Epithelial cell of alveolus of lung (primary cell): ENCODE measurements at places on chromosomes 11 and 22. TPM values are rescaled to one million over a fixed set of nuclear protein-coding genes. Genes with fewer than 3 reads are reported as not detected.

MS4A7 gene
- not detected in 2 replicates for total RNA-seq

PANX2 gene
- total RNA-seq = 0.65 and 1.8 TPM in 2 replicates

SPTBN2 gene
- total RNA-seq = 0.88 and 6.9 TPM in 2 replicates

SLCO2B1 gene
- not detected in 2 replicates for total RNA-seq

LIN7C gene
- total RNA-seq = 33.7 and 42.2 TPM in 2 replicates

DEUP1 gene
- total RNA-seq = not detected in 2 replicates

ZNRF3 gene
- 5.9 and 6.3 TPM in 2 replicates for total RNA-seq

KCNA4 gene
- total RNA-seq = not detected in 2 replicates

PRG3 gene
- total RNA-seq = not detected in 2 replicates

GLB1L3 gene
- total RNA-seq = not detected in 2 replicates

OR5B21 gene
- total RNA-seq = not detected in 2 replicates

TRPT1 gene
- total RNA-seq = 64.4 and 82.9 TPM in 2 replicates

MS4A2 gene
- total RNA-seq = not detected in 2 replicates

KRTAP5-7 gene
- total RNA-seq = not detected in 2 replicates

CCDC188 gene
- not detected in 2 replicates for total RNA-seq

RIC8A gene
- total RNA-seq = 81.6 and 104 TPM in 2 replicates

CPT1B gene
- 0.52 and 3.8 TPM in 2 replicates for total RNA-seq

CATSPERZ gene
- total RNA-seq = not detected in 2 replicates

PDGFD gene
- 7.2 and 8.9 TPM in 2 replicates for total RNA-seq

KIAA1671 gene
- 1.0 and 2.2 TPM in 2 replicates for total RNA-seq

PHLDB1 gene
- total RNA-seq = 62.4 and 114 TPM in 2 replicates

POTEH gene
- not detected in 2 replicates for total RNA-seq

ADSL gene
- 59.6 and 138 TPM in 2 replicates for total RNA-seq

OR5W2 gene
- total RNA-seq = not detected in 2 replicates

MYO18B gene
- total RNA-seq = 1.6 TPM in 1 of 2 replicates, not detected in the other

GLB1L2 gene
- total RNA-seq = 0.13 and 2.8 TPM in 2 replicates

PYGM gene
- 0.52 and 2.8 TPM in 2 replicates for total RNA-seq

C11orf21 gene
- total RNA-seq = not detected in 2 replicates

LRRC51 gene
- total RNA-seq = 3.0 and 3.6 TPM in 2 replicates

GUCY1A2 gene
- total RNA-seq = 0.40 and 1.2 TPM in 2 replicates

SNX32 gene
- total RNA-seq = 0.13 and 3.1 TPM in 2 replicates

MRGPRX4 gene
- not detected in 2 replicates for total RNA-seq

OR6T1 gene
- total RNA-seq = not detected in 2 replicates

CDC45 gene
- 8.1 and 28.2 TPM in 2 replicates for total RNA-seq

CRYBB2 gene
- not detected in 2 replicates for total RNA-seq

KCNJ11 gene
- total RNA-seq = not detected in 2 replicates

GAL gene
- 31.7 and 38.8 TPM in 2 replicates for total RNA-seq

CCDC73 gene
- total RNA-seq = not detected in 2 replicates

OR8D4 gene
- total RNA-seq = not detected in 2 replicates

RAB38 gene
- 7.4 and 11.9 TPM in 2 replicates for total RNA-seq

SLC5A1 gene
- total RNA-seq = not detected in 2 replicates

LMO2 gene
- total RNA-seq = 0.39 and 2.2 TPM in 2 replicates

SCT gene
- not detected in 2 replicates for total RNA-seq

KCNJ1 gene
- total RNA-seq = not detected in 2 replicates

SMIM35 gene
- not detected in 2 replicates for total RNA-seq

FAM168A gene
- 23.7 and 32.3 TPM in 2 replicates for total RNA-seq

EED gene
- total RNA-seq = 11.2 and 12.2 TPM in 2 replicates

QSER1 gene
- 17.8 and 23.6 TPM in 2 replicates for total RNA-seq

HARBI1 gene
- 3.6 and 4.0 TPM in 2 replicates for total RNA-seq

CD3E gene
- total RNA-seq = not detected in 2 replicates

P4HA3 gene
- 15.5 and 95.3 TPM in 2 replicates for total RNA-seq

KRTAP5-8 gene
- not detected in 2 replicates for total RNA-seq

NTM gene
- total RNA-seq = 7.0 and 61.4 TPM in 2 replicates

TPH1 gene
- total RNA-seq = under 0.01 TPM in 2 replicates

KREMEN1 gene
- 9.2 and 15.6 TPM in 2 replicates for total RNA-seq
